NCI-H1092 (cell line): ENCODE measurements at places on chromosomes 16 and 17.
A peak's percentile ranks its signal among the peaks of the same experiment; 100 is the strongest.

DNA sequence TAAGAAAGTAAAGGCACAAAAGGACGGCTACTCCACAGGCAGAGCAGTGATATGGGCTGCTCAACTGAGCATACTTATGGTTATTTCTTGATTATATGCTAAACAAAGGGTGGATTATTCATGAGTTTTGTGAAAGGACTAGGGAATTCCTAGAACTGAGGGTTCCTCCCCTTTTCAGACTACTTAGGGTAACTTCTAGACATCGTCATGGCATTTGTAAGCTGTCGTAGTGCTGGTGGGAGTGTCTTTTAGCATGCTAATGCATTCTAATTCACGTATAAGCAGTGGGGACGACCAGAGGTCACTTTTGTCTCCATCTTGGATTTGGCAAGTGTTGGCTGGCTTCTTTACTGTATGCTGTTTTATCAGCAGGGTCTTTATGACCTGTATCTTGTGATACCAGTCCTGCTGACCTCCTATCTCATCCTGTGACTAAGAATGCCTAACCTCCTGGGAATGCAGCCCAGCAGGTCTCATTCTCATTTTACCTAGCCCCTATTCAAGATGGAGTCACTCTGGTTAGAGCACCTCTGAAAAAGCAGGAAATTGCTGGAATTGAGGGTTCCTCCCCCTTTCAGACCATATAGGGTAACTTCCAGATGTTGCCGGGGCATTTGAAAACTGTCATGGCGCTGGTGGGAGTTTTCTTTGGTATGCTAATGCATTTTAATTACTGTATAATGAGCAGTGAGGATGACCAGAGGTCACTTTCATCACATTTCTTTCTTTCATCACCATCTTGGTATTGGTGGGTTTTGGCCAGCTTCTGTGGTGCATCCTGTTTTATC is 388.5 kb downstream of the XYLT1 start:
- no peak for DNase-seq

- DNase-seq, result no peak
These were observed 356.4 kb downstream of the WWOX start for GRCh38 chr16:78455861-78456260.

GRCh38 chr17:80724775-80725266 is 180.2 kb downstream of the RPTOR start:
- no peak for DNase-seq

DNA sequence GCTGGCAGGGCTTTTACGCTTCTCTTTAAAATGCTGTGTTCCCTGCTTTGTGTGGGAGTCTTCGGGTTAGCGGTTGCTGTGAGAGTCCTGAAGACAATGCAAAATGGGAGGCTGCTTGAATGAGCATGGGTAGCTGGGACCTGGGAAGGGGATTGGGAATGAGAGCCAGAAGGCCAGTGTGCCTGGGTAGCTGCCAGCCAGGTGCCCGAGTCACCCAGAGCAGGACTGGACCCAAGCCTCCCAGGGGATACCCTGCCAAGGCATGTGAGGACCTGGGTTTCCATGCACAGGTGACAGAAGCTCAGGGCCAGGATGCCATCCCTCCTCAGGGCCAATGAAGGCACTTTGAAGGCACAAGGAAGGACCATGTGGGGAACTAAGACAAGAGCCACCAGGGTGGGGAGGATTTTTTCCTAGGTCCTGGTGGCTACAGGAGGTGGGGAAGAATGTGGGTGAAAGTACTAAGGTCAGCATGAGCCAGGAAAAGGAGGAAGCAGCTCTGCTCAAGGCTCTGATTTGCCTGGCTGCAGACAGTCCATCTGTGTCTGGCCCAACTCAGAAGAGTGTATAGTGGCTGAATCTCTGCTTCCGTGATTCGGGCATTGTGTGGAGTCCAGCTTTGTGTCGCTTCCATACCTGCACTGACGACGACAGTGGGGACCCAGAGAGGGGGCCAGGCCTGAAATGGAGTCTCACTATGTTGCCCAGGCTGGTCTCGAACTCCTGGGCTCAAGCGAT is 20.5 kb downstream of the TMEM94 start:
- no peak for DNase-seq

DNA sequence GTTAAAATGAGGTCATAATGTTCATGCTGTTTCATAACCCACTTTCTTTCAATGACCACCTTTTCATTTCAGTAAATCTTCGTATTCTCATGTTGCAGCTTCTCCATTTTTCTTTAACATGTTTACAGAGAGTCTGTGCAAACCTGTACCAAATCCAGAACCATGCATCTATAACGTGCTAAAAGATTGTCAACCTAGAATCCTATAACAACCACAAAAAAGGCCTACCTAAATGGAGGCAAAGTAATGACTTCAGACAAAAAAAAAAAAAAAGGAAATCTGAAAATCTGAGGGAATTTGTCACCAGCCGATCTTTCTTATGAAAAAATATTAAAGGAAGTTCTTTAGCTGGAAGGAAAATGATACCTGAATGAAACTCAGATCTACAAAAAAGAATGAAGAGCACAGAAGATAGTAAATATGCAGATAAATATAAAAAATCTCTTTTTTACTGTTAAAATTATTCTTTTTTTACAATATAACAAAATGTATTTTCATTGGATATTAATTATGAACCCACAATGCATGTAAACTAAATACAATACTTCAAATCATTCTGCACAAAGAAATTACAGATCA is 1.4 kb upstream of the SLFN11 start:
- DNase-seq, result no peak

GRCh38 chr17:35519439-35519838 is 18.0 kb downstream of the SLFN12L start:
- no peak for DNase-seq

DNA sequence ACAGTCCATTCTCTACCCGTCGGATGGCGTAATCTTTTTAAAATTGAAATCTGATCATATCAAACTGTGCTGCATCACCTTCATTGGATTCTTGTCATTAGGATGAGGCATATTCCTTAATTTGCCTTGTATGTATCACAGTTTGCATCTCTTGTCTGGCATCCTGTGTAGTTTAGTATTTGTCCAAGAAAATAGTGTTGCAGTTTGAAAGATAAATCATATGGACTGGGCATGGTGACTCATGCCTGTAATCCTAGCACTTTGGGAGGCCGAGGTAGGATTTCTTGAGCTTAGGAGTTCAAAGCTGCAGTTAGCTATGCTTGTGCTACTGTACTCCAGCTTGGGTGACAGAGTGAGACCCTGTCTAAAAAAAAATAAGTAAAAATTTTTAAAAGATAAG is 5.8 kb upstream of the RSL1D1 start:
- no peak for DNase-seq

- DNase-seq, result no peak
These were observed 948 bp downstream of the LUC7L start for GRCh38 chr16:228151-228851.

DNA sequence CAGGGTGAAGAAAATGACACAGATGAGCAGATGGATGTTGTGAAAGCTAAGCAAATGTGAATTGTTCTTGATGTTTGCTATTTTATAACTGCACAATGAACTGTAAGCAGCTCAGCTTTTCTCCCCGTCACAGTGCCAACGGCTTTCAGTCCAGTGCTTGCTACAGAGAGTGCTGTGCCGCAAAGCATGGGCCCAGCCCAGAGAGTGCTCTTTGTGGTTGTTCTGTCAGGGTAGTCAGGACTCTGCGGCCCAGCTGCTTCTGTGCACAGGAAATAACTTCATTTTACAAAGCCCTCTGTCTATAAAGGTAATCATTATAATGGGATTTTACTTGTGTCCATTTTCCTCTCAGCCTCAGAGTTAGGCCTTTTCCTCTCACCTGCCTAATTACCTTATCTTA is 39.1 kb downstream of the CDRT15 start:
- DNase-seq, result no peak

DNA sequence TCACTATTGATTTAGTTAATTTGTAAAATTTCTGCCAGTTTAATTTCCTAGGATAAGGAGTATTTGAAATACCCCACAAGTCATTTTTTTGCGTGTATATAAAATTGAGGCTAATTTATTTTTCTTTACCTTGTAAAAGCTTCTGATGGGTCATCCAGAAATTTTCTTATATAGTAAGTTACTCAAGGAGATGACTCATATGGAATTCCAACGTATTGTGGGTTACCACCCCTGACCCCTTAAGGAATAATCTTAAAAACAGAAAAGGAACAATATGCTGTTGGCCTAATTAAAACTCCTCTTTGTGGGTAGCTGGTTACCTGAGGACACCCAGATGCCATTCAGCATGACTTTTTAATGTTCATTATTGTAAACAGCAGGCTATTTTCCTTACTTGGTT is 13.6 kb downstream of the HEATR6 start:
- no peak for DNase-seq

- no peak for DNase-seq
These were observed 21.9 kb downstream of the GLYR1 start for GRCh38 chr16:4825196-4825595.

DNA sequence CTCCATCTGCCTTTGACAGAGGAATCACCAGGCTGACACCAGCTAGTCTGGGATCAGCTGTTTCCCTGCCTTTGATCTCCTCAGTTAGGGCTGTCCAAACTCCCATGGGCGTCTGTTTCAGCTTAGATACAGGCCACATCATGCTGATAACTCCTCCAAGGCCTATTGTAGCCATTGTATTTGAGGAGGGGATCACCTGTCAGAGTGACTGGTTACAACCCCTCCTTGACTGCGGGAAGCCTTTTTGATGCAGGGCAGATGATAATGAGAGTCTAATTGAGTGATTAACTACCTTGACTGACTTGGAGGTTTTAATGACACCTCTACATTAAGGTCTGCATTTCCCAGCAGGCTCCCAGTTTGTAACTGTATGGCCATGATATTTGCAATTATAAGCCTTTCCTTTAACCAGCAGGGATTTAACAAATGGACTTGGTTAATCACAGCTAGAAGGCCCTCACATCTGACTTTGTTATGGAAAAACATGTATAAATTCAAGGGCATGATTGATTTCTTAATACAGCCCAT is 863.5 kb downstream of the KCNJ2 start:
- DNase-seq, result peak; percentile 49

DNA sequence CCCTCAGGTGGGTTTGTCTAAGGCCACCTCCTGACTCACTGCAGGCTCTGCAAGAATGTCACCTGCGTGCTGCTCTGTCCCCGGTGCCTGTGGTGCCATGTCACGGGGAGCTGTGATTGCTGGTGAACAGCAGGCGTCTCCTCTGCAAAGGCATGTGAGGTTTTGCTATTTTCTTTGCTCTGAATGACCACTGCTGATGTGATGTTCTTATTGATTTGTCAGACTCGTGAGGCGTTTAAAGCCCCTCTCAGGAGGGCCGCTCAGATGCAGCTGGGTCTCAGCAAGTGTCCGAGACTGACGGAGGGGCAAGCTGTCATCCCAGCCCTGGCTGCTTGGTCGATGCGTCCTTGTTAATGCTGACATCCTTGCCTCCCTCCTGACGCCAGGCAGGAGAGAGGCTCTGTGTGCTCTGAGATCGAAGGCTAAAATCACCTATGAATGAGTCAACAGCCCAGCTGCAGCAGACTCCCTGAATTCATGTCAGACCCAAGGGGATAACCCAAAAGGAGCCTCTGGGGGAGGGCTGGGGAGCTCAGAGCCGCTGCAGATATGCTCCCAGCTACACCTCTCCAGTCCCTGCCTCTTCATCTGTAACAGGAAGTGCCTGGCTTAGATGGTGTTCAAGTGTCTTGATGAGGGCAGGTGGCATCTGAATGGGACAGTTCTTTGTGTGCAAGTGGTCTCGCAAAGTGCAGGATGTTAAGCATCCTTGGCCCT is 11.8 kb upstream of the PEMT start:
- DNase-seq, result peak; percentile 24

GRCh38 chr17:54524501-54524900 is 376.2 kb upstream of the TOM1L1 start:
- no peak for DNase-seq

DNA sequence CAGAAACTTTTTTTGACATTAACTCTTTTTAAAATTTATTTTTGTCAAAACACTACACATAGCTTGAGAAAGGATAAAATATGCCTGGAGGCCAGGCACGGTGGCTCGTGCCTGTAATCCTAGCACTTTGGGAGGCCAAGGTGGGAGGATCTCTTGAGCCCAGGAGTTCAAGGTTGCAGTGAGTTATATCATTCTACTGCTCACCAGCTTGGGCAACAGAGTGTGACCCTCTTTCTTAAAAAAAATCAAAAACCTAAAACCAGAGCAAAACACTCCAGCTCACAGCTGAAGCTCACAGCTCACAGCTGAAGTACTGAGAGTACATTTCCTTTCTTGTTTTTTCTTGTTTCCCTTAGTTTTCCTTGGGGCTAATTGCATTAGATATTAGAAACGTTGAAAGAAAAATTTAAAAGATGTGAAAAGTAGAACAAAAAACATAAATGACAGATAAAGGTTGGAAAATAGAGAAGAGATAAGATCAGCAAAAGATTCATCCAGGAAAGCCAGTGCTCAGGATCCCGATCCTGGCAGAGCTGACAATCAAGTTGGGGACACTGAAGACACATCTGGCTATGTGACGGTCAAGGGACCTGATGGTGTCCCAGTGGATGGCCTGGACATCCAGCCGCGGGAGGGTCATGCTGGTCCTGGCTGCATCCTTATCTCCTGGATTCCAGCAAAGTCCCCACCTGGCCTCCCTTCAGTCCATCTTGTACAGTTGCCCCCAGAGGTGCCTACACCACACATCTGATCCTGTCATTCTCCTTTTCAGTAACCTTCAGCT is 9.8 kb downstream of the CHST6 start:
- DNase-seq, result no peak

GRCh38 chr17:55402374-55402773 is 19.3 kb downstream of the MMD start:
- DNase-seq, result no peak

GRCh38 chr17:56821847-56822534 is 11.7 kb downstream of the C17orf67 start:
- no peak for DNase-seq

GRCh38 chr17:35778641-35779196 is 16.7 kb downstream of the MMP28 start:
- DNase-seq, result no peak

DNA sequence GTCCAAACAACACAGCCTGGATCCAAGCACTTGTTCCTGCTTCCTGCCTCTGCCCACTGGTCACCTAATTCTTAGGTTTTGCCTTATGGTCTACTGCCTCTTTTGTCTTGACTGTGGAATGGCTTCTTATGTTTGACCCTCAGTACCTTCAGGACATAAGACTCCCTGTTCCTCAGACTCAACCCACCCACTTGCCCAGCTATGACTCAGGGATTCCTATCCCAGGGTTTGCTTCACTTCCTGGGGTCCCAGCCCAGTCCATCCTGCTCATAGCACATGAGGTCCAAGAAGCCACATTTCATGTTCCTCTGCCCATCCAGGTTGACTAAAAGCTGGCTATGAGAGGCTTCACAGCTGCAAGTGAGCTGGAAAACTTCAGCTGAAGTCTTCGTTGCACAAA is 320.9 kb upstream of the CDH5 start:
- no peak for DNase-seq

DNA sequence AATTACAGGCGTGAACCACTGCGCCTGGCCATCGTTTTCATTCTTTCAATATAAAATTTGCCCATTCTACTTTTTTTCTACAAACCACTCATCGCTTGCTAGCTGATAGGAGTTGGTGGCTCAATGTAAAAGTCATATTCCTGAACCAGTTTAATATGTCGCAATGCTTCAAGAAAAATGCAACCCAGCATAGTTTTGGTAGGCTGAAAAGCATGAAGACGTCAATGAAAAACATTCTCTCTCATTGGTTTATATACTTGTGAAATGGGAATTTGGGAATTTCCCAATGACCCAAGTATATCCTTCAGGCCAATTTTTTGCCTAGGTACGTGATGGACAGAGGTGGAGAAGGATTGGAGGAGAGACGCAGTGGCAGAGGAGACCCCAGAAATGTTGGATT is 26.9 kb downstream of the USP43 start:
- DNase-seq, result no peak
